Upper lobe of right lung (tissue), 1 donor: ENCODE measurements at places on chromosomes 1 and 21.

DNA sequence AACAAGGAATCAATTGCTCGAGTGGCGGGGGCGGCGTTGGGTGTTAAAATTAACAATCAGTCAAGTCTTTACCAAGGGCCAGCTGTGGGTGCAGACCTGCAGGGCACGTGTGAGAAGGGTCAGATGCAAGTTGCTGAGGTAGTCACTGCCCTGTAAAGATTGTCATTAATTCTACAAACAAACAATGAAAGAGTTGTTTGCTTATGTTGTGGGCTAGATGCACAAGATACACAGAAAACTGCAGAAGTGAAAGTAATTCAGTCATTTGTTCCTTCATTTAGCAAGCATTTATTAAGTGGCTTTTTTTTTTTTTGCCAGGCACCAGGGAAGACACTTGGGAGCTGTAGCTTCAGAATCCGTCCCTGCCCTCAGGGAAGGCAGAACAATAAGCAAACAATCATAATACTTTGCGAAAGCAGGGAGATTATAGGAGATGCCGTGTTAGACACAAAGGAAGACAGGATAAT lies 79.5 kb downstream of the NR5A2 start:
- DNase-seq: no peak

GRCh38 chr1:163273766-163274441 lies 47.9 kb upstream of the NUF2 start:
- DNase-seq: no peak

- no peak for DNase-seq
Observed at GRCh38 chr1:161915051-161915503, 108.6 kb downstream of the OLFML2B start.

- DNase-seq: no peak
Observed at GRCh38 chr21:39314143-39315027, 953 bp upstream of the BRWD1 start.

GRCh38 chr1:201074018-201074417 lies 38.2 kb downstream of the CACNA1S start:
- DNase-seq: no peak

DNA sequence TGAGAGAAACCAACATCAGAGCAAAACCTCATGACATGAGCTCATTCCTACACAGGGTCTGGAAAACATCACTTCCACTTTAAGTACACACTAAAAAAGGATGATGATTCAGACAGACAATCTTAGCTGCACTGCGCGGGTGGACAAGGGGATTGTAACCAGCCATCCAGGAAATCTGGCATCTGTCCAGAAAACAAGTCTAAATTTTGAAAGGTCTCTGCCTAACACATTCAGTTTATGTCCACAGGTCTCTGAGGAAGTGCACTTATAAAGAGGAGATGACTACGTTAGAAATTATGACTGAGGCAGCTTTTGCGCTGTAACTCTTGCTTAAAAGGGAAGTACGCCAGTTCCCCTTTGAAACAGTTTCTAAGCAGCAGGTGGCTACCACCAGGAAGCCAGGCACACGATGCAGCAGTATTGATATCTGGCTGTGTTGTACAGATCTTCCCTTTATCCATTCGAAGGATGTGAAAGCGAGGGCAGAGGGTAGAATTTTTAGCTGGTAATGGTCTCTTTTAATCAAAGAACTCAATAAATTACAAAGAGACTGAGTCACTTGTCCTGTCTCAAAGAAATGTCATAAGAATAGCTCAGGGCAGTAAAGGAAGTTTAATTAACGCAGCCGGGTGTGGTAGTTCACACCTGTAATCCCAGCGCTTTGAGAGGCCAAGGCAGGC lies 128.0 kb downstream of the SETD4 start:
- DNase-seq: no peak

GRCh38 chr1:167708940-167709389 lies 12.8 kb upstream of the MPZL1 start:
- no peak for DNase-seq
